Activated CD4-positive, alpha-beta T cell treated with anti-CD3 and anti-CD28 coated beads for 48 hours (primary cell): ENCODE measurements at places on chromosomes 11 and 22.

GRCh38 chr11:87739261-87739660 lies 436.0 kb downstream of the RAB38 start:
- DNase-seq, result no peak

GRCh38 chr11:90373971-90374370 lies 151.1 kb upstream of the CHORDC1 start:
- no peak for DNase-seq

DNA sequence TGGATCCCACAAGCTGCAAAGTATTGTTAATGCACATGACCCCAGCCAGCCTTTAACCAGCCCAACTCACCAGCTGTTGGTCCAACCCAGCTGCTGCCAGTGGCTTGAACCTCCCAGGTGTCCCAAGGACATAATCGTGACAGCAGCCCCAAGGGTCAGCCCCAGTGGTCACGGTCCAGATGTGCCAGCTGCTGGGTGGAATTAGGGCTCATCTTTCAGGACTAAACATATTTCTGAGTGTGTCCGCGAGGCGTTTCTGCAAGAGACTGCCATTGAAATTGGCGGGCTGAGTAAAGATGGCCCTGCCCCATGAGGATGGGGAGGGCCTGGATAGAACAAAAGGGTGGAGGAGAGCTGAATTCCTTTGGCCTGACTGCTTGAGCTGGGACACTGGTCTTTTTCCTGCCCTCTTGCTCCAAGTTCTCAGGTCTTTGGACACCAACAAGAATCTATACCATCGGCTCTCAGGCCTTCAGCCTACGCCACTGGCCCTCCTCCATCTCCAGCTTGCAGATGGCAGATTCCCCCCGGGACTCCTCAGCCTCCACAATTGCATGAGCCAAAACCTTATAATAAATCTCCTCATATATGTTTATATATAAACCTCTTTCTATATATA lies 240.2 kb downstream of the MN1 start:
- DNase-seq, result no peak

DNA sequence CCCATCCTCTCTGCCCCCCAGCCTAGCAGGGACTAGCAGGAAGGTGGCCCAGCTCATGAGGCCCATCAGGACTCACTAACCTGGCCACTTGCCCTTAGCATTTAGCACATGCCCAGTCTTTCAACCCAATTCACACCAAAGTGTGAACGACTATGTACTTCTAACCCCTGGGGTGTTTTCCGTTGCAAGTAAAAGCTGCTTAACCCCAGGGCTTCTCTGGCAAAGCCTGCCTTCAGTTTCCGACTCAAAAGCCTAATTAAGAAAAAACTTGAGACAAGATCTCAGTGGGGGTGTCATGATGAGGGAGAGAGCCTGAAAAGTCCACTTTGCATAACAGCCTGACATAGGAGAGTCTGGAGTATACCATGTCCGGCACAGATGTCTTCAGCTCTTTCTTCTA lies 347.8 kb downstream of the MN1 start:
- DNase-seq, result no peak

GRCh38 chr11:128776424-128777284 lies 82.8 kb downstream of the FLI1 start:
- peak; percentile 56 for DNase-seq

GRCh38 chr11:101582989-101583250 lies 887 bp downstream of the TRPC6 start:
- DNase-seq, result no peak

- DNase-seq, result peak; percentile 73
Observed at GRCh38 chr11:36265793-36266628, 23.2 kb downstream of the COMMD9 start.

DNA sequence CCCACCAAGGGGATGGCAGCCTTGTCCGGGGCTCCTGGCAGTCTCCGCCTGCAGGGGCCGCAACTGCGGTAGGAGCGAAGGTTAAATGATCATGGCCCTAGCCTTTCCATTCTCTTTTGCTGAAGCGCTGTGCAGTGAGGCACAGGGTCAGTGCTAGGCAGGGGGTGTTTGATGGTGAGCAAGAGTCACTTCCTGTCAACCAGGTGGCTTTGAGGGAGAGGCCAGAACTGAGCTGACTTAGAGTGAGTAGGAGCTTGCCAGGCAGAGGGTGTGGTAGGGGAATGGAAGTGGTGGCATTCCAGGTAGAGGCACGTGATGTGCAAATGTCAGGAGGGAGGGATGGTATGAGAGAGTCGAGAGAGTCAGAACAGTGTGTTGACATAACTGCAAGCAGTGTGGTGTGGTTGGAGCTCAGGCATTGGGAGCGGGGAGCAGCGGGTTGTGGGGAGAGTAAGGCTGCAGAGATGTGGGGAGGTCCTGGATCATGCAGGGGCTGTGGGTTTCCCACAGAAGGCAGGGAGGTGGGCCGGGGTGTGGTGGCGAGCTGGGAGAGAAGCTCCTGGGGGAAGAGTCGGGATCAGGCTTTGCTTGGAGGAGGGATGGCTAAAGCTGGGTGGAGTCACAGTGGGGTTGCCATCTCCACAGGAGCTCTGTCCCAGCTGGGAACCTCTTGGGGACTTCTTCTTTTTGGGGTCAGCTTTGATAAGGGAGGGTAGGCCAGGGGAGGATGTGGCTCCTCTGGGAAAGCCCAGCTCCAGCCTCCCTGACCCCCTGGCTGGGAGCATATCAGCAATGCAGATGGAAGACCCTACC lies 33.3 kb downstream of the AMPD3 start:
- DNase-seq, result peak; percentile 8

DNA sequence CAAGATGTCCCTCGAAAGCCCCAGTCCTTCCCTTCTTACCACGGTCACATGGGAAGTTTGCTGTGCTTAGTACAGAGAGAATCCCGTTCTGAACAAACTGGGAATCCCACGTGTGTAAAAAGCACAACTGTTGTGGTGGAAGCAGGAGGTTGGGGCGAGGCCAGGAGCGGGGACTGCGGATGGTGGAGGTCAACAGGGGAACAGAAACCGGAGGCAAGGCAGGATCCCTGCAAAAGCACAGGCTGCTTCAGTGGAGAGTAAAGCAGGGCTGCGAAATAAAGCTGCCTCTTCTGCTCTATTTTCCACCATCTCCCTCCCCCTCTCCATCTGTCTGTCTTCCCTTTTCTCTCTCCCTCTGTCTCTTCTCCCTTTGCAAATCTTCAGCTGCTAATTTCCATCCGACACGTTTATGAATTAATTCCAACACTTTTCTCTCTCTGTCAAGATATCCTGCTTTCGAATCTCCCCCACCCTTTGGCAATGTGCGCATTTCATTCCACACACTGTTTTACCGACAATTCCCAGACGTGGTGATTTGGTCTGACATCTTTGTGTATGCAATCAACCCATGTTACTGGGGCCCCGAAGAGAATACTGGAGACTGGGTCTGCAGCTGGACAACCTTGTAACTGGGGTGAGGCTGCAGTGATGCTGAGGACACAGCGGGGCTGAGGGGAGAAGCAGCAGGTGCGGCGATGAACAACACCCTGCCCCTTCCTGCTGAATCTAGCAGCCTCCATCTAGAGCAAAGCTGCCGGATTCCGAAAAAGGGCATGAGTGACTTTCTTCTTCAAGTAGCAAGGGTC lies 571.8 kb downstream of the OPCML start:
- DNase-seq, result no peak
